ENCODE measurements at places on chromosomes 5 and 9.

- no peak for DNase-seq
Observed at GRCh38 chr5:32090026-32090754, 83.9 kb downstream of the GOLPH3 start.

- DNase-seq, result peak; percentile 71
Observed at GRCh38 chr5:179345433-179346321, at the start of gene ADAMTS2. ADAMTS2 (minus strand) TSS chr5:179345461; CDS start chr5:179345328, 133 bp downstream.

DNA sequence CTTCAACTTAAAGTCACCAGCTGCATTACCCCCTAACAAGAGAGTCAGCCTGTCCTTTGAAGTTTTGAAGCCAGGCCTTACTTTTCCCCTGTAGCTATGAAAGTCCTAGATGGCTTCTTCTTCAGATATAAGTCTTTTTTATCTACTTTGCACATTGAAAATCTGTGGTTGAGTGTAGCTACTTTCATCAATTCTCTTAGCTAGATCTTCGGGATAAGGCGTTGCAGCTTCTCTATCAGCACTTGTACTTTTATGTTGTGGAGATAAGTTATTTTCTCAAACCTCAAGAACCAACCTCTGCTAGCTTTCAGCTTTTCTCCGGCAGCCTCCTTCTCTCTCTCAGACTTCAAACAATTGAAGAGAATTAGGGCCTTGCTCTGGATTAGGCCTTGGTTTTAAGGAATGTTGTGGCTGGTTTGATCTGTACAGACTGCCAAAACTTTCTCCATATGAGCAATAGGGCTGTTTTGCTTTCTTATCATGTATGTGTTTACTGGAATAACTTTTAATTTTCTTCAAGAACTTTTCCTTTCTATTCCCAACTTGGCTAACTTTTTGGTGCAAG lies 21.6 kb downstream of the CATSPER3 start:
- DNase-seq, result peak; percentile 9

- DNase-seq, result no peak
Observed at GRCh38 chr9:127773272-127773671, 5.2 kb downstream of the SH2D3C start.

DNA sequence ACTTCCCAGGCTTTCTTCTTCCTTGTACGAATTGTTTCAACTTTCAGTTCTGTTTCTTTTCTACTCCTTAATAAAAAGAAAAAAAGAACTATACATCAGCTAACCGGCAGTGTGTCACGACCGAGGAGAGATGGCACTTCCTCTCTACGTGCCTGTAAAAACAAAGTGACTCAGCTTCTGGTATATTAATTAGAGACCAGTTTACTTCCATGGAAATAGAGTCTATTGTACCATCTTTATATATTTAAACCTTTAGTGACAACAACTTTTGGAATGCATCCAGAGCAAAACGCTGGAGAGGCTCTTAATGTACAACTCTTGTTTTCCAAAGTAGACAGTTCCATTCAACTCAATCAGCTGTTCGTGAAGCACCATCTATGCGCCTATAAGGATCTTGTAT lies 94.5 kb upstream of the LIFR start:
- DNase-seq, result peak; percentile 67

- no peak for DNase-seq
Observed at GRCh38 chr9:28563291-28563934, 990.1 kb upstream of the C9orf72 start.

DNA sequence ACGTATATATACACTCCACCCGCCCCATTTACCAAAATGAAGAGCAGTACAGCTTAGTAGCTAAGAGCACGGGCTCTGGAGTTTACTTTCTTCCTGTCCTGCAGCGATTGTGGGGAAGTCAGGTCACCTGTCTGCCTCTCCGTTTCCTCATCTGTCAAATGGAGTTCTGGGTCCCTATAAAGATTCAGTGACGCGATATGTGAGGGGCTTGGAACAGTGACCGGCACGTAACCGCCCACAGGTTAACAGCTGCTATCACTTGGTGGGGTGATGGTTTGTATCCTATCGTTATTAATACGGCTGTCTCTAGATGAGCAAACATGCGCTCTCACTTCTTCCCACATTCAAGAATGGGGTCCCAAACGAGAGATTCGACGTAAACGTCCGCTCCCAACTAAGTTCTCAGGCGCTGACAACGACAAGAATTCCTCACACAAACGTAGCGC lies 426 bp downstream of the FAM114A2 start:
- no peak for DNase-seq

GRCh38 chr5:87645224-87645623 lies 232.5 kb upstream of the CCNH start:
- no peak for DNase-seq

GRCh38 chr9:8168916-8169438 lies 369.4 kb upstream of the DMAC1 start:
- DNase-seq, result no peak

GRCh38 chr5:100148239-100148638 lies 386.9 kb upstream of the FAM174A start:
- no peak for DNase-seq

- peak; percentile 85 for DNase-seq
Observed at GRCh38 chr5:54753034-54753433, 232.4 kb downstream of the ESM1 start.

GRCh38 chr9:92171822-92172221 lies 56.6 kb upstream of the SPTLC1 start:
- DNase-seq, result no peak

DNA sequence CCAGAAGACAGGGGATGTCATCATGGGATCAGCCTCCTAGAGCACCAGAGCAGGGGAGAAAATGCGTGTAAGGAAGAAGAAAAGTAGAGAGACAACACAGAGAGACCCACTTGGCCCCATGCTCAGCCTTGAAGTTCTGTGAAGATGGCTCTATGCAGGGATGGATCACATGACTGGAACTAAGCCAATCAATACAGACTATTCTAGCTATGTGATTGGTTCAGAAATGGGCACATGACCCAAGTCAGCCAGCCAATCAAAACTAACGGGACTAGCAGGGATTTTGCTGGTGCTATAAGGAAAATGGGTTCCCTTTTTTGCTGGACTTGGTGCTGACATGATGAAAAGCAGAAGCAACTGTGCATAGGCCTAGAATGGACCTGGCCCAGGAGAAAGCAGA lies 173.0 kb upstream of the TBC1D2 start:
- no peak for DNase-seq

DNA sequence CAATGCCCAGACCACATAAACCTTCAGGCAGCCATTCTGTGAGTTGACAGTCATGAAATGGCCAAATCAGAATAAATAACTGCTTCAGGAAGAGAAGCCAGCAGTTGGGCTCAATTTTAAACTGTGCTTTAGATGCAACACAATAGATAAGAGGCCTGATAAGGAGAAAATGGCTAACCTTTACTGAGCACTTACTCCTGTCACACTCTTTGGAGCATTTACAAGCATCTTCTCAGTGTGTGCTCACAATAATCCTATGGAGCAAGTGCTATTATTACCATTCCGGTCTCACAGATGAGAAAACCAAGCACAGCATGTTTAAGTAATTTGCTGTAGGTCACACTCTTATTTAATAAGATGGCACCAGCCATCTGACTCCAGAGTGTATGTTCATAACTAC lies 11.5 kb upstream of the SH3RF2 start:
- no peak for DNase-seq

Data from fibroblast of skin of right biceps (primary cell).